IPS-NIHi11 (cell line): ENCODE measurements at places on chromosomes 6 and 20.

DNA sequence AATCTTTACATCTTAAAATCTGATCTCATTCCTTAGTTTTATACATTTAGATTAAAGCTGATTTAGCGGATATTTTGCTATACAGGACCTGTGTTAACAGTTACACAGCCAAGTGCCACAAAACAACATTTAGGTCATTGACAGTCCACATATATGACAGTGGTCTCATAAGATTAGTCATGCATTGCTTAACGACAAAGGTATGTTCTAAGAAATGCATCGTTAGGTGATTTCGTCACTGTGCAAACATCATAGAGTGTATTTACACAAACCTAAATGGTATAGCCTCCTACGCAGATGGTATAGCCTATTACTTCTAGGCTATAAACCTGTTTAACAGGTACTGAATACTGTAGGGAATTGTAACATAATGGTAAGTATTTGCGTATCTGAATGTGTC lies 21.6 kb downstream of the ADGRG6 start:
- DNase-seq = no peak

- no peak for DNase-seq
Measured at GRCh38 chr20:24611360-24612140, 142.1 kb downstream of the SYNDIG1 start.

DNA sequence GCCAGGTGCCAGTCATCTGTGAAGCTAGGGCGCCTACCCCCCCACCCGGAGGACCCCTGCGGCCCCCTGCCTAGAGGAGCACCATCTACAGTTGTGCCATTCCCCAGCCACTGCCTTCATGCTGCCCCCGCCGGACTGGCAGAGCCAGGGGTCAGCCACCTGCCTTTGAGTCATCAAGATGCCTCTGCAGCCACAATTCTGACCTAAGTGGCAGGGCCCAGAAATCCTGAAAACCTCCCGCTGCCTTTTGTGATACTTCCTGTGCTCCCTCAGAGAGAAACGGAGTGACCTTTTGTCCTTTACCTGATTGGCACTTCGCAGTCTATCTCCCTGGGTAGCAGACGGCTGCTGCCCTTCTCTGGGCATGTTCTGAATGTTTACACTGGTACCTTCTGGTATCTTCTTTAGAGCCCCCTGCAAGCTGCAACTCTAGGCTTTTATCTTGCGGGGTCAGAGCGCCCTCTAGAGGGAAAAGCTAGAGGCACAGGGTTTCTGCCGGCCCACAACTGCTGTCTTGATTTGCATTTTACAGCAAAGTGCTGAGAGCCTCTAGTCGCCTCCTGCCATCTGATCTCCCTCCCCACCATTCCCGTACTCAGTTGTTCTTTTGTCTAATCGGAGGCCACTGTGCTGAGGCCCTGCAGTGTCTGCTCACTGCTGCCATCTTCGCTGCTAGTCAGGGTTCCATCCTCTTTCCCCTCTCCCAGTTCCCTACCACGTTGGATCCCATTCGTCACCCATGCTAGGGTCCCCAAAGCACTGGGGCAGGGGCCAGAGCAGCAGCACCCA lies 26.9 kb downstream of the SPATA2 start:
- DNase-seq = peak; percentile 87

DNA sequence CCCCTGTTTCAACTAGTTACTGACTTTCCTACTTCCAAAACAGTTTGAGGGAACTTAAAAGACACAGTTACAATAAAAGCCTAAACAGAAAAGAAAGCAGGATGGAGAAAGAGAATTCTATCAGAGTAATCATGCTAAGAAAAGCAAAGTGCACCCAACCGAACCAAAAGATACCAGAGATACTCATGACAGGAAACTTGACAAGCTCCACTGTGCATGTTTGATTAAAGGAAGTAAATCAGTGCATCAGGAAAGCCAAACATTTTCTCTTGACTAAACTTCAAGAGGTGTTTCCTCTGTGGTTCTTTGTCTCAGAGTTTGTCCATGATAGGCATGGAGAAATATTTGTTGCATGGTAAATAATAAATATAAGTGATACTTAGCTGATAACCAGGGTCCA lies 138.9 kb downstream of the PACRG start:
- DNase-seq = no peak

DNA sequence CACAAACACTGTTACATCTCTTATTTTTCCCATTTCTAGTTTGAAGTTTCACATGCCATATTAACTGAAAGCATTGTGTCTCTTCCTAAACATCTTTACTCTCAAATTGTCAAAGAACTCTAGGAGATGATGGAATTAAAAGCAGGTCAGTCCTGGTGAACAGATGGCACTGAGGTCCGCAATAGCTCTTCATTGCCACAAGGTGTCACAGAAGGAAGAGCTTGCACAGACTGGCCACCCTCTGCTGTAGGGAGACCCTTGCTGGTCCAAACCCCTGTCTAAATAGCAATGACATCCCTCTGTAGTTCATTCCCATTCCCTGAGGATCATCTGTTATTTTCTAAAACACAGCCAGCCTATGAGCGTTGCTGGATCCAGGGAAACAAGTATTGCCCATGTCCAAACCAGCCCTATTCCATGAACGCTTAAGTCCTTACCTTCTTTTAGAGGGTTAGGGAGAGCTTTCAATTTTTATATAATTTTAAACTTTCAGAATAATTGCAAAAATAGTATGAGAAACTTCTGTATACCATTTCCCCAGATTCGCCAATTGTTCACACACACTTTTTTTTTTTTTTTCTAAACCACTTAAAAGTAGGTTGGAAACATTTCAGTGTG lies 10.1 kb upstream of the HDAC2 start:
- DNase-seq = peak; percentile 71

GRCh38 chr20:52972190-52972937 lies at the start of gene TSHZ2:
TSS of gene TSHZ2 (plus strand) at chr20:52972358. CDS start at chr20:52973294, 936 bp downstream.
- peak; percentile 44 for DNase-seq

- no peak for DNase-seq
Measured at GRCh38 chr20:38810926-38811630, 5.6 kb downstream of the PPP1R16B start.

- DNase-seq = no peak
Measured at GRCh38 chr20:44091026-44091425, 96.0 kb downstream of the JPH2 start.

DNA sequence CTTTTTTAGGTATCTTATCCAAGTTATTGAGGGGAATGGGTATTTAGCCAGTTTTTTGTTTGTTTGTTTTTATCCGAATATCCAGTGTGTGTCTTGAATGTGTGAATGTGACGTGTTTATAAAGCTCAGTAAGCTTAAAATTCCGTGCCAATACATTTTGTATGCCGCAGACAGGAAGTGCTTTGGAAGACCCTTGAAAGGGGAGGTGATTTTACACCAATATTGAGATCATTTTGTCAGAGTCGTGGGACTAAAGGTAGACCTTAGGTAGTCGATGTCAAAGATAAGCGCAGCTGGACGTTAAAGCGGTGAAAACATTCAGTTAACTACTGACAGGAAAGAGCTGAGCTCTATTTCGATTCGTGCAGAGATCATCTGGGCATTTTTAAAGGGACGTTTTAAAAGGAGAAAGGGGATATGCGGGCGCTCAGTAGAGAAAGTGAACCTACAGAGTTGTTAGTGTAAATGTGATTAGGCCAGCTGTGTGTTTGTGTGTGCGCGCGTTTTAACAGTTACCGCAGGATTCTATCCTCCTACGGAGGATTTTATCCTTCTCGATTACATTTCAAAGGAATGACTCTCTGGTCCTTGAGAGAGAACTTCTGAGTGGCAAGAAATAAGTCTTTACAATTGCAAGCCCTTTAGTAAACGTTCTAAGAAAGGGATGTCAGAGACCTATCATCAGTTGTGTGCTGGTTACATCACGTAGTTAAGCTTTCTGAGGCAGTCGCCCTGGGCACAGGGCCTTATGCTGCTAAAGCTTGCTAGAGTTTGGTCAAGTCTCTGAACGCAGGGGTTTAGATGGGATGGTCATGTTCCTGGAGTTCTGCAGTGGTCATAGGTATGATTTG lies 625 bp upstream of the ECHDC1 start:
- peak; percentile 15 for DNase-seq

- peak; percentile 79 for DNase-seq
Measured at GRCh38 chr6:143575440-143575839, 63.9 kb upstream of the FUCA2 start.

GRCh38 chr20:19809505-19809904 lies 51.4 kb downstream of the RIN2 start:
- no peak for DNase-seq

DNA sequence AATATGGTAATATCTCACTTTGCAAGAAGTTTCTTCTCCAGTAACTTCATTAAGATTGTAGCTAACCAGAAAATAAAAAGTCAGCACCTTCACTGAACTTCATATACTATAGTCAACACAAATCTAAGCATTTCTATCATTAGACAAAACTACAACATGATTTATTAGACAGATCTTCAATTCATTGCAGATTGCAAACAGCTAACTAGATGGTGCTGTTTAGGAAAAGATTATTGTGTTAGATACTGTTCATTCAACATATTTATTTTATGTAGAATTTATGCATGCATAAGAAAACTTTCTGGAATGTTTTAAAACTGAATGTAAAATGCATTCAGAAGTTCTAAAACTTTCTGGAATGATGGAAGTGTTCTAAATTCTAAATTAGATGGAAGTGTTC lies 442.1 kb downstream of the HTR1B start:
- no peak for DNase-seq

DNA sequence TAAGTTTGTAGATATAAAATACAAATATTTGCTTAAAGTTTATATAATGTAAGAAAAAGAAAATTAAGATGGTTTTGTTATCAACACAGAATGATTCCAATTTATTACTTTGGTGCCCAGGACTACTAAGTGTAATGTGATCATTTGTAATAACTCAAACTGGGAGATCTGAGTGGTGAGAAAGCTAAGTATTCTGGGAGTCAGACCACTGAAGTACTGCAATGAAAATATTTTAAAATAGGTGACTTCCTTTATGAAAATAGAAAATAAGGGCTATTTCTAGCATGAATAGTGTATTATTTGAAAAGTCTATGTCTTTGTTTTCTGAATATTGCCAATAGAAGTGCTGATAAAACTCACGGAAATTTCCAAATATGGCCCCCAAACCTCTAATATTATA lies 305.6 kb upstream of the MAN1A1 start:
- no peak for DNase-seq

- no peak for DNase-seq
Measured at GRCh38 chr6:134315974-134316441, 1.9 kb downstream of the SGK1 start.

- no peak for DNase-seq
Measured at GRCh38 chr20:33280000-33280680, 2.9 kb upstream of the BPIFB1 start.

DNA sequence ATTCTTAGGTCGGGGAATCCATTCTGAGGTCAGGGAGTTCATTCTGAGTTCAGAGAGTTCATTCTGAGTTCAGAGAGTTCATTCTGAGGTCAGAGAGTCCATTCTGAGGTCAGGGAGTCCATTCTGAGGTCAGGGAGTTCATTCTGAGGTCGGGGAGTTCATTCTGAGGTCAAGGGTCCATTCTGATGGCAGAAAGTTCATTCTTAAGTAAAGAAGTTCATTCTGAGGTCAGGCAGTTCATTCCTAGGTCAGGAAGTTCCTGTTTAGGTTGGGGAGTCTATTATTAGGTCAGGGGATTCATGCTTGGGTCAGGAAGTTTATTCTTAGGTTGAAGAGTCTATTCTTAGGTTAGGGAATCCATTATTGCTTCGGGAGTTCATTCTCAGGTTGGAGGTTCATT lies 16.5 kb upstream of the NXT1 start:
- no peak for DNase-seq

- DNase-seq = no peak
Measured at GRCh38 chr6:26243752-26244151, 121.2 kb upstream of the BTN3A2 start.

GRCh38 chr6:143023695-143024094 lies 37.0 kb upstream of the AIG1 start:
- DNase-seq = no peak

- DNase-seq = no peak
Measured at GRCh38 chr20:51570739-51571459, 28.4 kb upstream of the NFATC2 start.

- no peak for DNase-seq
Measured at GRCh38 chr6:115634131-115634530, 426.6 kb downstream of the FRK start.

DNA sequence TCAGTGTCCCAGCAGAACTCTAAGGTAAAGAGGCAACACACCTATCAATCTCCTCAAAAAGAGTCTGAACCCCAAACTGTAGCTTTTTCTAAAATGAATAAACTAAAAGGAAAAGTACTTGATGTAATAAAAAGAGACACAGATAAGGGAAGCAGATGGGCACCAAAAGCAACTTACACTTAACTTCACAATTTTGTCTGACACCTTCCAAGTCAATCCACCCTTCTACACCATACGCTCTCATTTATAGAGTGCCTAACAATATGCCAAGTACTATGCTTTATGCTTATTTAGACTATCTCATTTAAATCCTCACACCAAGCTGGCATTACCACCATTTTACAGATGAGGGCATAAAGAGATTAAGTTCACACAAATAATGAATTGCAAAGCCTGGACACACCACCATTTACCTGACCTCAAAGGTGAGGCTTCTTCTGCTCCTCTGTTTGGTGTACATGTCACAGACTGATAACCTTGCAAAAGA lies 90.6 kb upstream of the DST start:
- DNase-seq = no peak

DNA sequence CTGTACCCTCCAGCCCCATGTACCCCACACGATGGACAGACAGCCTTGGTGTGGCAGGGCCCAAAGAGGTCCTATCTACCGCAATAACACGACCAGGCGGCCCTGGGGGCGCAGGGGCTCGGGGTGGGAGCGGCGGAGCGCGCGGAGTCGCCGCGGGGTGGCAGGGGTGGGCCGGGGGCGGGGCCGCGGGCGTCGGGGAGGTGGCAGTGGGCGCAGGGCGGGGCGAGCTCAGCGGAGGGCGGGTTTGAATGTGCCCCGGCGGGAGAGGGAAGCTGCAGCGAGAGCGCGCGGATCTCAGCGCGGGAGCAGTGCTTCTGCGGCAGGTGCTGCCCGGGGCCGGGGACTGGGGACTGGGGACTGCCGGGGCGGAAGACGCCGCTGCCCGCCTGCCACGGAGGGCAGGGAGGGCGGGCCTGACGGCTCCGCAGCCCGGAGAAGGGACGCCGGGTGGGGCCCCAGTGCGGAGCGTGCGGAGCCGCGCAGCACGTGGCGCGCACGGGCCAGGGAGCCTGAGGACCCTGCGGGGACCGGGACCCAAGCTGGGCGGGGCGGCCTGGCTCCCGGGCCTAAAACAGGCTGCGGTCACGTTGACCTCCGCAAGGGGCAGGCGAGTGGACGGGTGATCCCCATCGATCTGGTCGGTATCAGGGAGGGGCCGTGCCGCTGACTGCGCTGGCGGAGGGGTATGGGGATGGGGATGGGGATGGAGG lies at the start of gene SLC29A1:
SLC29A1 (plus strand) TSS at position 277 of the 710 bp plus-strand sequence. CDS start 3,719 bp downstream, outside the sequence.
- peak; percentile 93 for DNase-seq
